T follicular helper cell (primary cell): ENCODE measurements at places on chromosomes 13 and 19.
A peak's percentile ranks its signal among the peaks of the same experiment; 100 is the strongest.

- no peak for DNase-seq
Observed at GRCh38 chr13:45328661-45329111, 12.3 kb downstream of the TPT1 start.

- DNase-seq, result no peak
Observed at GRCh38 chr13:71492346-71492871, 374.6 kb downstream of the DACH1 start.

GRCh38 chr13:21115231-21115630 is 53.8 kb upstream of the LATS2 start:
- DNase-seq, result no peak

DNA sequence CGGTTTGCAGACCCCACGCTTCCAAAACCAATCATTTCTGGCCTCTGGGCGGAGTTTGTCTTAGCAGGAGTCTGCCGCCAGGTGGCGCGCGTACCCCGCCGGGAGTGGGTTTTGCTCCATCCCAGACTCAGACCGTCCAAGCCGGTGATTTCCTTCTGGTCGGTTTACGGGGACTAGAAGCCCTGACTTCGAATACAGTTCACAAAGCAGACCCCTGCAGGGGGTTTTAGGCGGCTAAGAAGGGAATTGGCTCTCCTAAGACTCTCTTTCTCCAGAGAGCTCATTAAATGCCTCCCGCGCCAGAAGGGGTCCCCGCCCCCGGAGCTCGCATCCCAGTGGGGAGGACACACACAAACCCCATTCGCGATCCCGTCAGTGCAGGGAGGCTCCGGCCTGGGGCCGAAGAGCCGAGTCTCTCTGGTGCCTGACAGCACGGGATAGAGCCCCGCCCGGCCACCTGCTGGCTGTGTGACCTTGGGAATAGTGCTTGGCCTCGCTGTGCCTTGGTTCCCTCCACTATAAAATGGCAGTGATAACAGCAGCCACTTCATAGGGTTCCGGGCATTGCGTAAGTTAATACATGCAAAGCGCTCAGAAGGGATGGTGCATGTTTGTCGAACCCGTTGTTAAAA is 8.6 kb upstream of the NUP62 start:
- peak; percentile 60 for DNase-seq

DNA sequence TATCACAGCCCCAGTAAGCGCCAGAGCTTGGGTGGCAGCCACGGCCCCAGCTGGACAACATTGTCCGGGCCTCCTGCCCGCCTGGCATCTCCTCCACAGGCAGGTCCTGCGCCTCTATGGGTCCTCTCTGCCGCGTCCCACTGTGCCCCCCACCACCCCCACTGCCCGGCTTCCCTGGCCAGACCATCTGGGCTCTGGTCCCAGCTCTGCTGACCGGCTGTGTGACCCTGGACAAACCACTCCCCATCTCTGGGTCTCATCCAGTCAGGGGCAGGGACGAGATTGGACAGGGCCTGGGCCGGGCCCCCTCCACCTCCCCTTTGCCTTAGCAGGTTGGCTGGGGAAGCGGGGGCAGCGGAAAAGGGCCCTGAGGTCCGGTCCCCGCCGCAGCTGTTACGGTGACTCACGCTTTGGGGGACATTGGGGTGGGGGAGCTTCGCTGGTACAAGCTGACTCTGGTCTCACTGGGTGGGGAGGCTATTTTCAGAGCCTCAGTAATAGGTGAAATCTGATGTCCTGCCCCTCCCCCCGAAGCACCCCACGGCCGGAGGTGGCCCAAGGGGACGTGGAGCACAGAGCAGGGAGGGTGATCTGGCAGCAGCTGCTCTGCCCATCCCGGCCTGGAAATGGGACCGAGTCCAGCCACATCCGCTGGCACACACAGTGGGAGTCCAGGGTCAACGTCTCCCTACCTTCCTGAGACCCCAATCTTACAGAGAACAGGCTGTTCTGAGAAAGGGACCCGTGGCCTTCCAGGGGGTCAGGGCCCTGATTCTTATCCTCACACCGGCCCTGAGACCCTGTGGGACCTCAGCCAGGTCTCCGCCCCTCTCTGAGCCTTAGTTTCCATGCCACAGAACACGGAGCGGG is 9.1 kb downstream of the NFIC start:
- no peak for DNase-seq
